ENCODE measurements at places on chromosomes 12 and 14. TPM values are rescaled to one million over a fixed set of nuclear protein-coding genes. Genes with fewer than 3 reads are reported as not detected.

RTN1 gene
- total RNA-seq: not detected

TMCC3 gene
- total RNA-seq: 0.99 TPM

ACOT6 gene
- total RNA-seq: not detected

KRT85 gene
- total RNA-seq: 0.05 TPM

COCH gene
- total RNA-seq: 21.2 TPM

TTC6 gene
- total RNA-seq: 0.45 TPM

TSPAN19 gene
- not detected for total RNA-seq

MYF6 gene
- not detected for total RNA-seq

TAS2R30 gene
- total RNA-seq: not detected

TTC8 gene
- 35.7 TPM for total RNA-seq

PIWIL1 gene
- total RNA-seq: 0.05 TPM

TMTC1 gene
- total RNA-seq: 0.03 TPM

PLEK2 gene
- total RNA-seq: 17.4 TPM

SLC6A13 gene
- total RNA-seq: 0.28 TPM

CCDC197 gene
- not detected for total RNA-seq

TEX52 gene
- total RNA-seq: not detected

ATP5MC2 gene
- total RNA-seq: 686 TPM

CLEC14A gene
- total RNA-seq: not detected

CSRP2 gene
- total RNA-seq: 21.8 TPM

PLXNC1 gene
- total RNA-seq: 0.12 TPM

BRF1 gene
- total RNA-seq: 29.8 TPM

ARL6IP4 gene
- 235 TPM for total RNA-seq

DACT1 gene
- total RNA-seq: 0.74 TPM

TBK1 gene
- 22.0 TPM for total RNA-seq

P2RX7 gene
- not detected for total RNA-seq

CLEC2A gene
- not detected for total RNA-seq

SLC39A5 gene
- 0.05 TPM for total RNA-seq

GPD1 gene
- total RNA-seq: 0.14 TPM

PALS1 gene
- total RNA-seq: 13.2 TPM

TPPP2 gene
- total RNA-seq: not detected

DIO3 gene
- 0.07 TPM for total RNA-seq

LRRC10 gene
- not detected for total RNA-seq

AHNAK2 gene
- total RNA-seq: 188 TPM

TUBA1B gene
- total RNA-seq: 2,496 TPM

BLOC1S1 gene
- total RNA-seq: 153 TPM

GPR162 gene
- 0.41 TPM for total RNA-seq

WIF1 gene
- total RNA-seq: not detected

NPAS3 gene
- total RNA-seq: not detected

KIF5A gene
- total RNA-seq: 0.20 TPM

NANOG gene
- total RNA-seq: not detected

BICDL1 gene
- 4.5 TPM for total RNA-seq

VRTN gene
- 0.02 TPM for total RNA-seq

KRT75 gene
- total RNA-seq: 0.11 TPM

FAM186B gene
- 0.11 TPM for total RNA-seq

C3AR1 gene
- not detected for total RNA-seq

SYNE2 gene
- 10.0 TPM for total RNA-seq

CCDC184 gene
- 2.8 TPM for total RNA-seq

CABP1 gene
- 0.40 TPM for total RNA-seq

SLC5A8 gene
- not detected for total RNA-seq

MYF5 gene
- not detected for total RNA-seq

AGAP2 gene
- total RNA-seq: 0.23 TPM

JPH4 gene
- total RNA-seq: 0.21 TPM

CFAP251 gene
- 1.1 TPM for total RNA-seq

GALNT16 gene
- total RNA-seq: 3.0 TPM

All from A549 treated with AZD2906 at 1 μM for 4 hours (cell line).